Stimulated activated CD8-positive, alpha-beta memory T cell treated with anti-CD3 and anti-CD28 coated beads, Interleukin-12 subunit alpha, Interleukin-12 subunit beta, amount 100 ng/mL, for 1 hour (primary cell): ENCODE measurements at places on chromosomes 4 and X.

- DNase-seq, result no peak
These were observed 16.2 kb upstream of the GNRHR start for GRCh38 chr4:67770422-67770821.

GRCh38 chr4:109886303-109886702 lies 26.4 kb upstream of the EGF start:
- no peak for DNase-seq

- DNase-seq, result no peak
These were observed 297.4 kb upstream of the MAGEC2 start for GRCh38 chrX:142502441-142502840.

GRCh38 chrX:126272795-126273497 lies 106.9 kb upstream of the DCAF12L2 start:
- DNase-seq, result no peak

DNA sequence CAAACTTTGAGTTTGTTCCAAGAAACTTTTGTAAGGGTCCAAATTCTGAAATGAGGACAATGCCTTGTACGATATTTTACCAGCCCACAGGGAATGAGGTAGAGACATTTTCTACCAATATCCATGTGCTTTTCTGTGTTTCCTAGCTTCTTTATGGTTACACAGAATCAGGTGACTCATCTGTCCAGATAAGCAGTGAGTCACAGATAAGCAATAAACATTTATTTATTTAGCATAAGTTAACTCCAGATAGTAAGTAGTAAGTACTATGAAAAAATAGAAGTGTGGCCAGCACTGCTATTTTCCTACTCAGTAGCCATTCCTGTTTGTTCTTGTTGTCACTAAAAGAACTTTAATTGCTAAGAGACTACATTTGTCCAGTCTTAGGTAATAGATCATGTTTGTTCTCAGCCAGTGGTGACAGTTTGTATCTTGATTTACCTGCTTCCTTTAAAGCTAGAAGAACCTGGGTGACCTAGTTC lies 7.4 kb downstream of the AFF1 start:
- no peak for DNase-seq

DNA sequence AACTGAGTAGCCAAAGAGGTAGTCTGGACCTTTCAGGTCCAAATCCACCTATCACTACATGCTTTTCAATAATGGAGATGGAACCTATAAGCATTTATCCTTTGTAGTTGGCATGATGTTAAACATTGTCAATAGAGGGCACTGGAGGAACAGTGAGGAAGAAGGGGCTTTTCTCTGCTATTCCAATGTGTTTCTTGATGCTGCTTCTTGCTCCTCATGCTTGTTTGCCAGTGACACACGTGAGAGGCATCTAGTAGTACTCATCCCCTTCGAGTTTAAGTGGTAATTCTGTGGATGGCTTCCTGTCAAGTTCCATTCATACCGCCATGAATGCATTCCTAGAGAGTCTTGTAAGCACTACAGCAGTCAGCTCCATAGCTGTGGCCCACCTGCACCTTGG lies 84.0 kb downstream of the NAA11 start:
- no peak for DNase-seq

GRCh38 chrX:649166-649565 lies 18.6 kb downstream of the SHOX start:
- no peak for DNase-seq

DNA sequence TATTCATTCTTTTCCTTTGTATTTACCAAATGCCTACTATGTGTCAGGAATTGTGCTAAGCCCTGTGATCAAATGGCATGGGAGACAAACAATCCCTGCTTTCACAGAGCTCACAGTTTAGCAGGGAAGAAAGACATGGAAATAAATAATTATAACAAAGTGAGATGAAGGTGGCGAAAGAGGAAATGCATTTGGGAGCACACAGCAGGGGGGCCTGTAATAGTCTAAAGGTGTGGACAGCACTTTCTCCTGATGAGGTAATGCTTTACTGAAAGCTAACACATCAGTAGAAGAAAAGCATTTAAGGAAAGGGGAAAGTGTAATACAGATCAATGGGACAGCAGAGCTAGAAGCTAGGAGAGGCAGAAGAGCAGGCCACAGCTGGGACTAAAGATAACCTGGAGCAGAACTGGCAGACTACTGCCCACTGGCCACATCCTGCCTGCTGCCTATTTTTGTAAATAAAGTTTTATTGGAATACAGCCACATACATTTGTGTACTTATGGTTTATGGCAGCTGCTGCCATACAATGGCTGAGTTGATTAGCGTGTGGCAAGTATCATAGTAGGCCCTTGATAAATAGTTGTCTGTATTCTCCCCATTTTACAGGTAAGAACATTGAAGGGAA lies 67.1 kb upstream of the TAPT1 start:
- no peak for DNase-seq

GRCh38 chr4:173546776-173547175 lies 16.7 kb upstream of the HAND2 start:
- DNase-seq, result no peak

DNA sequence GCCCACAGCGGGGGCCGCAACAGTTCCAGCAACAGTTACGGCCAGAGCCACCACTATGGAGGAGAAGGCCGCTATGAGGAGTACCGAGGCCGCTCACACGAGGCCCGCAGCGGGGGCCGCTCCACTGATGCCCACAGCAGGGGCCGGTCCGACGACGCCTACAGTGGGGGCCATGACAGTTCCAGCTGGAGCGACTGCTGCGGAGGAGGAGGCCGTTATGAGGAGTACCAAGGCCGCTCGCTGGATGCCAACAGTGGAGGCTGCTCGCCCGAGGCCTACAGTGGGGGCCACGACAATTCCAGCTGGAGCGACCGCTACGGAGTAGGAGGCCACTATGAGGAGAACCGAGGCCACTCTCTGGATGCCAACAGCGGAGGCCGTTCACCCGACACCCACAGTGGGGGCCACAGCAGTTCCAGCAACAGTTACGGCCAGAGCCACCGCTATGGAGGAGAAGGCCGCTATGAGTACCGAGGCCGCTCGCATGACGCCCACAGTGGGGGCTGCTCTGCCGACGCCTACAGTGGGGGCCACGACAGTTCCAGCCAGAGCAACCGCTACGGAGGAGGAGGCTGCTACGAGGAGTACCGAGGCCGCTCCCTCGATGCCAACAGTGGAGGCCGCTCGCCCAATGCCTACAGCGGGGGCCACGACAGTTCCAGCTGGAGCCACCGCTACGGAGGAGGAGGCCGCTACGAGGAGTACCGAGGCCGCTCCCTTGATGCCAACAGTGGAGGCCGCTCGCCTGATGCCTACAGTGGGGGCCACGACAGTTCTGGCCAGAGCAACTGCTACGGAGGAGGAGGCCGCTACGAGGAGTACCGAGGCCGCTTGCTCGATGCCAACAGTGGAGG lies 1.7 kb downstream of the RBMXL3 start:
- no peak for DNase-seq

DNA sequence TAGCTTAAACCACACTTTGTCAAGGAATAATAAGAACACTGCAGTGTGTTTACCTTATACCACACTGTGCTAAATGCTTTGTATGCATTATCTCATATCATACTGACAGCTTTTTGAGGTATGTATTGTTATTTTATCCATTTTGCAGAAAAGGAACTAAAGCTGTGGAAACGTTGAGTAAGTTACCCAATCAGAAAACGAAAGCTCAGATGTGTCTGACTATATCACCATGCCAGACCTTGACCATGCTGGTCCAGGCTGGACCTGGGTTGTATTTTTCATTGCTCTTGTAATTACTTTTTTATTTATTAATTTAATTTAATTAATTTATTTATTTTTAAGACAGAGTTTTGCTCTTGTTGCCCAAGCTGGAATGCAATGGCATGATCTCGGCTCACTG lies 2.1 kb downstream of the HSD17B11 start:
- no peak for DNase-seq

- no peak for DNase-seq
These were observed 236.7 kb downstream of the PRDM5 start for GRCh38 chr4:120685756-120686278.

DNA sequence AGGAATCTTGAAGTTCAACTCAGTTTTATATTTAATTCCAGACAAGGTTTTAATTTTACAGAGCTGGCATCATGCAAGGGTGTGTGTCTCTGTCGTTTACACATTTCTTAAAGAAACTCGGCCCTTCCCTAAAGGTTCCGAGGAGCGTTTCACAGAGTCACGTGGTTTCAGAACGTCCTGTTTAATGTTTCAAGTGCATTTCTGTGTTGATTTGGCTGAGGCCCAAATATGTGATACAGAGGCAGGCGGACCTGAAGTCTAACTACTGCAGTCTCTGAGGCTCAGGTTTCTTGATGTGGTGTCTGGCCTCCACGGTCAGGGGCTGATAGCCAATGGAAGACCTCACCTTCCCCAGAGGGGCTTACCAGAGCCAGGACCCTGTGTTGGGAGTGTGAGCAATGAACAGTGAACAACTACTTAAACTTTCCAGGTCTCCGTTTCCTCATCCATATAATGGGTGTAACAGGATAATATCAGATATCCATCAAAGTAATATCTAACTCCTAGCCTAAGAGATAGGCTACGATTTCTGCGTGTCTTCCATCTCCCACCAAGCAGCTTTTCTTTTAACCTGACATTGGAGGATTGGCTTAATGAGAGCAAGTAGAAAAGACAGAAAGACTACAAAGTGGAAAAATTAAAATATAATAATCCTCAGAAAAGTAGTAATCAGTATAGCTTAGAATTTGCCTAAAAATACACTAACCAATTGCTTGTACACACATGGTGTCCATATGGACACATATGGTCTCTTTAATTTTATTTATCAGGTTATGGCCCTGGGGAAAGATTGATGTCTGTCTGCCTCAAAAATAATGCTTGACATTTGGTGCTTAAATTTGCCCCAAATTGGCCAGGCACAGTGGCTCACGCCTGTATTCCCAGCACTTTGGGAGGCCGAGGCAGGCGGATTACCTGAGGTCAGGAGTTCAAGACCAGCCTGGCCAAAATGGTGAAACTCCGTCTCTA lies 50.0 kb upstream of the TRIM2 start:
- DNase-seq, result no peak

GRCh38 chr4:60944060-60944459 lies 256.1 kb upstream of the ADGRL3 start:
- DNase-seq, result no peak

DNA sequence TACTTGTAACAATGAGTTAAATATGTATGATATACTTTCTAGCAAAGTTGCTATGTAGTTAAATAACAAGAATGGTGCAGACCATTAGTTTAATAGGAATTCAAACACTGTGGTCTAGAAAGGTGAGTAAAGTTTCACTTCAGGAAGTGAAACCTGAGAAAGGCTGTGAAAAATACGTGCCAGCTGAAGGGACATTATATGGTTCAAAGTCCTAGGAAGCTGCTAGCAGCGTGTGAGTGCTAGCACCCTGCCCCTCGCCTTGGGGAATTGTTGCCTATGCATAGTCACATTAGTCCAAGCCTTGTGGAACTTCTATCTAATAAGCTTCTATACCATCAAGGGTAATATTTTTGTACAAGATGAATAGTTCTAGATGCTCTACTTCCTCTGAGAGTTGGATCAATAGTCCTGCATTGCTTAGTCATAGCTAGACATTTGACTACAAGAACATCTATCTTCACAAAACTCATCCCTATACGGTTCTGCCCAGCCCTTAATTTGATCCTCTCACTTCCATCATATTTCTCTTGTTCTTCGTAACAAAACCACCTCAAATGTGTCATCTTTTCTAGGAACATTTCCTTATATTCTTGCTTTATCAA lies 45.8 kb upstream of the ARSJ start:
- DNase-seq, result no peak

GRCh38 chr4:2290974-2291704 lies 29.2 kb upstream of the MXD4 start:
- peak; percentile 56 for DNase-seq

GRCh38 chr4:8181844-8182243 lies 17.2 kb upstream of the SH3TC1 start:
- DNase-seq, result no peak

DNA sequence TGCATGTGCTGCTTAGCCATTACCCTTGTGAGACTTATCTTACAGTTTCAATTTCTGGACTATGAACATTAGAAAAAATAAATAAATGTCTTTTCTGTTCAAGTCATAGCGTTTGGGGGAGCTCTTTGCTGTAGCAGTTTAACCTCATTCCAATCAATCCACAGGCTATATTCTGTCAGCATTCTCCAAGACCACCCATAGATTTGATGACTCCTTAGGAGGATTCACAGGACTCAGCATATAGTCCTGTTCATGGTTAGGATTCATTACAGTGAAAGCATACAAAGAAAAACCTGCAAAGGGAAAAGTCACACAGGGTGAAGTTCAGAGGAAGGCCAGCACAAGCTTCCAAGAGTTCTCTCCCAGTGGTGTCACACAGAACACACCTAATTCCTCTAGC lies 180.5 kb downstream of the ADAMTS3 start:
- DNase-seq, result no peak

DNA sequence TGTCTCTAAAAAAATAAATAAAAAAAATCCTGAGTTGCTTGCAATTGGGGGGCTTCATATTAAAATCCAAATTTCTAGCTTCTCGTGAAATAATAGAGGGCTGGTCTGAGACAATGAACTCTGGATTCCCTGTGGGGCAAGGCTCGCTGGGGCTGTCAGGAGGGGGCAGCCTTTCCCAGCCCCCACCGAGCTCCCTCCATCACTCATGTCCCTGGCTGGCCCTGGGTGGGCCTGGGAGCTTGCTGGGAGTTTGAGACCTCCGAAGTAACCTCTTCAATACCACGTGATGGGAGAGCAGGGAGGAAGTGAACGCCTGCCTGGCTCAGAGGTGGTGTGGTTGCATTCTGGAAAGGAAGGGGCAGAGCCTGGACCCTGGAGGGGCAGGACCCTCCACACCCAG lies 54.0 kb upstream of the AFAP1 start:
- no peak for DNase-seq

DNA sequence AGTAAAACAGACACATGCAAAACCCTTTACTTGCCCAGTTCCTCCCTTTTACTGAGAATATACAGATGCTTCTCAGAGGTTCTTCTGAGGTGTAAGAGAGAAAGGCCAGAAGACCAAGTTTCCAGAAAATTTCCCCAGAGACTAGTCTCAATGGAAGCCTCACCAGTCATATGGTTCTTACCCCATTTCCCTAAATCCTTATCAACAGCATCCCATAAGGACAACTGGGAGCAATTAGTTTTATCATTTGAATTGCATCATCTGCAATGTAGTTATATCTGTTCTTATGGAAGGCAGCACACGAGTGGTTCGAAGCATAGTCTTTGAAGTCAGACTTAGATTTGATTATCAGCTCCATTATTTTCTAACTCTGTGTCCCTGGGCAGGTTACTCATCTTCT lies 203.6 kb upstream of the PPARGC1A start:
- DNase-seq, result no peak

DNA sequence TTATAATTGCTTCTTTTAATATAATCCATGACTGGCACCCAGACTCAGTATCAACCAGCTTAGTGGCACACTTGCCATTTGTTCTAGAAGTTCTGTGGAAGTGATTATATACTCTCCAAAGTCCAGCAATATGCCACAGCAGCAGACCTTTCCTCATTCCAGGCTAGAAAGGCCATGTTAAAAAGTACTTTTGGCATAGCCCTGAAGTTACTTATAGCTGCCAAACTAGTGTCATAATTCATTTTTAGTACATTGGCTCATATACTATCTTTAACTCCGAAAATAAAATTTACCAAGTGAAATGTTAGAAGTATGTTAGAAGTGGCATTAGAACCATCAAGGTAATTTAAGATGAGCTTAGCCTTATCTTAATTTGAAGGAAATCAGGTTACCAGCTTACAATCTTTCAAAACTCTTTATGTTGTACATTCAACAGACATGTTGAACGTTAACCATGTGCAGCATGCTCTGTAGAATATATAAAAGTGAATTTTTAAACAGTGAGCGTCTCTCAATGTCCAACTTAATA lies 714.2 kb upstream of the LCORL start:
- no peak for DNase-seq
